ENCODE measurements at places on chromosomes 2 and 18.

DNA sequence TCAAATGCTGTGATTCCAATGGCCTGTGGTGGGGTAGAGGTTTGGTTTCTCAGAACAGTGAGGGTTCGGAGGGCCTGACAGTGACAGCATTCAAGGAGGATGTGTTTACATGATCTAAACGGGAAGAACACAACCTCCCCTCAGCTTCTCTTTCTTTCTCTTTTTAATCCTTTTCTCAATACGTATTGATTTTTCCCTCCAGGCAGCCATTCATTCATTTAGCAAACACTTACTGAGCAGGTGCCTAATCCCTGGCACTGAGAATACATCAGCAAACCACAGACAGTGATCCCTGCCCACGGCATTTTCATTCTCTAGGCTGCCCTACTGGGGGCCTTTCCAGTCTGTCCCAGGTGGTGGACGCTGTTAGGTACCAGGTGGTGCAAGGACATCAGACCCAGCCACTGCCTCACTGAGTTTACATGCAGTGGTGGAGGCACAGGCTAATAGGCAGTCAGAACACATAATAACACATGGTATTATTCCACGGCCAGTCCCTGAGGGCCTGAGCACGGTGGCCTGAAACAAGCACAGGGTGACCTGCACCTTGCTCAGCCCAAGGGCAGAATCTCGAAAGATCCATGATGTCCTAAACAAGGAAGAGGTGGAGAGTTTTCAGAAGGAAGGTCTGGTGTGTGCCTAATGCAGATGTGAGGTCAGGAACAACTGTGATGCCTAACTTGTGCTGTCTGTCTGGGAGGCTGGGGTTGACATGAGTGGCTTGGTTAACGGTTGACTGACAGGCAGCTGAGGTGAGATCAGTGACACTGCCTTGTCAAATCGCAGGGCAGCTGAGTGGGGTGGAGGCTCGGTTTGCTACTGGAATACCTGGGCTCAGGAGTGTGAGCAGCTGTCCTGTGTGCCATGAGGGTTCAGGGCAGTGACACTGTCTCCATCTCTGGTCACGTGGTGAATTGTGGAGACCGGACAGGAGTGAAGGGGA is 785.5 kb upstream of the HS6ST1 start:
- DNase-seq, result no peak

- DNase-seq, result no peak
Measured at GRCh38 chr2:1936427-1936980, 192.2 kb upstream of the PXDN start.

DNA sequence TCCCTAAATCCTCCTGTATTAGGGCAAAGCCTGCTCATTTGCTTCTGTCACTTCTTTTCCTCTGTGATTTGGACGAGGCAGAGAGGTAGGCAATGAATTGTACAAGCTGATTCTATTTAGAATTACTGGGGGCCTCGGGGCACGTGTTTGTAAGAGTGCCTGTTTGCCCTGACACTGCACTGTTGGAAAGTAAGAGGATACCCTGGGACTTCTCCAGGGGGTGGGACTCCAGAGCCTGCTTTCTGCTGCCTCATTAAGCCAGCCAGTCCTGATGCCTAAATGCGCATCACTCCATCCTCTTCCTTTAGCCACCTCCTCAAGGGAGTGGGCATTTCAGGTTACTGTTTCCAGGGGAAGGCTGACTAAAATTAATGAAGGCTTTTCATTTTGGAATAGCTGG is 134.3 kb downstream of the TDRD15 start:
- DNase-seq, result no peak

DNA sequence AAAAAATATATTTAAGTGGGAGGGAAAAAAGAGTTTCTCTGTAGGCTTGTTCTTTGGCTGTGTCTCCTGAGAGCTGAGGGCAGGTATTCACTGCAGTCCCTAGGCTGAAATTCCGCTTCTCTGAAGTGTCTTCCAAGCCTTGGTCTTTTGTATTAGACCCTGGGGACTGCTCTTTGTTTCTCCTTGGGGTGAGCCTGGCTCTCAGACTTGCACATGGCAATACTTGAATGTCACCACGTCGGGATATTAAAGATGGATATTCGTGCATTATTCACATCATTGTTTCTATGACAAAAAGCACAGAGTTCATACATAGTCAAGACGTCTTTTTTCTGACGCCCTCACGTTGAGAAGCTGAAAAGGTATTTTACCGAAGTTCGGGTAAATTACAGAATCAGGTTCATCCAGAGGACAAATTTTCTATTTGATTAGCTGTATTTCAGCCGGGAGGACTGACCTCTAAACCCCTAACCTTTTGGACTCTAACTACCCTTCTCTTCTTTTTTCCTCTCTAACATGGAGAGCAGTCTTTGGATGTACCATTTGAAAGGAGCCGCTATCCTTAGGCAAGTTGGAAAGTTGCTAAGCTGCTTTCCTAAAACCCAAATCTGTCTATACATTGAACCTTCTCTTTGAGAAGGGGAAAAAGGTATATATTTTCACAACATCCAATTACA is 2.4 kb upstream of the HOXD3 start:
- DNase-seq, result no peak

GRCh38 chr2:41723526-41723925 is 324.3 kb upstream of the PKDCC start:
- no peak for DNase-seq

GRCh38 chr18:66316701-66317100 is 287.2 kb downstream of the CDH19 start:
- peak; percentile 50 for DNase-seq

GRCh38 chr2:181458871-181459270 is 1.7 kb downstream of the ITGA4 start:
- DNase-seq, result no peak

- no peak for DNase-seq
Measured at GRCh38 chr18:77151772-77152520, 19.4 kb upstream of the MBP start.

DNA sequence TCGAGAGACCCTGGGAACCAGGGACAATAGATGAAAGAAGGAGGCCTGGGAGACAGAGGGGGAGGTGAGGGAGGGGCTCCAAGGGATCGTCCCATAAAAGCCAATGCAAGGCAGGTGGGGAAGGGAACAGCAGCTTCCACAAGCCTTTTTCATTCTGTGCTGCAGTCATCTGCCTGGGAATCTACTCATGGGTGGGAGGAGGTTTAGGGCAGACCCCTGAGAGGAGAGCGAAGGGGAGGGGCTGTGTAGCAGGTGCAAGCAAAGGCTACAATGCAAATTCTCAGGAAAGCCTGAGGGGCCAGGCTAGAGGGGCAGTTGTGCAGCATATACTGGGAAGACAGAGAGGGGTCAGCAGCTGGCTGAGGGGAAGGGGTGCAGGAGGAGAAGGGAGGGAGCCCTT is 135.4 kb downstream of the SETBP1 start:
- DNase-seq, result no peak

DNA sequence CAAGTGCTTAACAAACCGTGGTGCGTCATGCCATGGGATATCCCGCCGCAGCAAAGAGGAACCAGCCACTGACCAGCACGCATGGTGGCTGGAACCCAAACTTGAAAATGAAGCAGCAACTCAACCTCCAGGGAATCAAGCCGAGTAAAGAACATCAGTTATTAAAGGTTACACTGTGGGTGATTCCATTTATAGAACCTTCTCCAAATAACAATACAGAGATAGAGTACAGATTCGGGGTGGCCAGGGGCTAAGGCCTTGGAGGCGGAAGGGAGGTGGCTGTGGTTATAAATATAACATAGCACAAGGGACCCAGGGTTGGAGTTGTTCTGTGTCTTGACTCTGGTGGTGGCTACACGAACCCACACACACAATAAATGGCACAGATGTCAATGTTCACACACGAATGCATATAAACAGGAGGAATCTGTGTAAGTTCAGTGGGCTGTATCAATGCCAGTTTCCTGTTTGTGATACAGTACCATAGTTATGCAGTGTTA is 123.1 kb downstream of the EIPR1 start:
- DNase-seq, result no peak

- no peak for DNase-seq
Measured at GRCh38 chr2:235958221-235958930, 209.8 kb downstream of the GBX2 start.

DNA sequence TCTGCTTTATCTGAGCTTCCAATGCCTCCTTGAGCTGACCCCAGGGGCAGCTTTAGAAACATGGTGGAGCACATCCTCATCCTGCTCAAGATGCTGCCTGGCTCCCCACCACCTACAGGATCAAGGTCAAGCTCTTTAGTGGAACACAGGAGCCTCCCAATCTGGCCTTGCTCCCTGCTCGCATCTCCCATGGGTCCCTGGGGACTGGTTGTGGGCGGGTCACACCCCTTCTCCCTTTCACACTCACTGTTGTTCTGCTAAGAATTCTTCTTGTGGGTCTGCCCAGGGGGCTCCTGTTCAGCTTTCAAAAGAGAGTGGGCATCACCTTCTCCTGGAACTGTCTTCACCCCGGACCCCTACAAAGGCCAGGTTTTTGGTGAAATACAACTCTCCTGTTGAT is 8.4 kb upstream of the NT5DC4 start:
- DNase-seq, result no peak

DNA sequence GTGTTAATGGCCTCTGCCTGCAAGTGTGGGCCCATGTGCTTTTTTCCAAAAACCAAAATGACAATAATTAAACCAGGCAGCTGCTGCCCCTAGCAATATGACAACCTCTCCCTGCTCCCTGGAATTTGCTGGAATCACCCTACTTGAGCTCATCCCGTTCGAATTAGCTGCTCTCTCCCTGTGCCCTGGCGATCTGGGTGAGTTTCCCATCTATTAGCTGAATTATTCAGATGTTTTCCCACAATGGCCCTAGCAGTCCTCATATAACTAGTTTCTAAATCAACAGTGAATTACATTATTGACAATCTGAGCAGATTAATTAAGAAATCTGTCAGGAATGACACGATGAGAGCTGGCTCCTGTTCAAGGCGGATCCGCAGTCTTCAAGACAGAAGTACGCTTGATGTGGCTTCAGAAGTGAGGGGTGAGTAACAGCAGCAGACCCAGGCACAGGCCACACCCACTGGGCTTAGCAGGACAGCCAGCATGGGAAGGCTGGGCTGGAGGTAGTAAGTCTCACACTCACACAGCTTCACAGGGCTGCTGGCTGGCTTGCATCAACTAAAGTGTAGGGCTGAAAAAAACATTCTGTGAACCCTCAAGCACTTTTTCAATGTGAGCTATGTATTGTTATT is 366.2 kb upstream of the ID2 start:
- DNase-seq, result peak; percentile 21

DNA sequence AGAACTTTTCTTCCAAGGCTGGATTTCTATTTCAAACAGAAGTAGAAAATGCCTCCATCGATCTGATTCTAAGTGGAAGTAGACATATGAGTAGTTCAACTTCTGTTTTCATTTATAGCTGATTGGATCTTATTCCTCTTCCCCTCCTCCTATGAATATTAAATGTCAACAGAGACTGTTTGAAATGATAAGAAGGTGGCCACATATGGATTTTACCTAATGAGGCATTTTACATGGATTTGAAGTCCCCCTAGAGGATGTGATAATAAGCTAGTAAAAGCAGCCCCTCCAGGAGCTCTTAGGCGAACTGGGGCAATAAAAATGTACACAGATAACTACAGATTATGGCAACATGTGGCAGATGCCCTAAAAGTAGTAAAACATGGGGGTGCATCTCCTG is 71.0 kb downstream of the UPP2 start:
- DNase-seq, result no peak

DNA sequence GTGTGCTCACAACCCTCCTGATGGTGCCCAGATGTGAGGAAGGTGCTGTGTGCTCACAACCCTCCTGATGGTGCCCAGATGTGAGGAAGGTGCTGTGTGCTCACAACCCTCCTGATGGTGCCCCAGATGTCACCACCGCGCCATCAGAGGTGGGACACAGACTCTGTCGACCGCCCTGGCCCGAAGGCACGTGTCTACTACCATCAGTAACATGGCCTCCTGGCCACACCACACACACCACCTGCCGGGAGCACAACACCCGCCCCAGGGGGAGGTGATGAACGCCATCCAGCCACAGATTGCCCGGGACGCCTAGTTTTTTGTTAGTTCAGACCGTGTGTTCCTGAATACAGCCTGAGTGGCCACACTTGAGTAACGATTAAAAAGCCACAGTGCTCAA is 24.5 kb downstream of the HDAC4 start:
- no peak for DNase-seq

DNA sequence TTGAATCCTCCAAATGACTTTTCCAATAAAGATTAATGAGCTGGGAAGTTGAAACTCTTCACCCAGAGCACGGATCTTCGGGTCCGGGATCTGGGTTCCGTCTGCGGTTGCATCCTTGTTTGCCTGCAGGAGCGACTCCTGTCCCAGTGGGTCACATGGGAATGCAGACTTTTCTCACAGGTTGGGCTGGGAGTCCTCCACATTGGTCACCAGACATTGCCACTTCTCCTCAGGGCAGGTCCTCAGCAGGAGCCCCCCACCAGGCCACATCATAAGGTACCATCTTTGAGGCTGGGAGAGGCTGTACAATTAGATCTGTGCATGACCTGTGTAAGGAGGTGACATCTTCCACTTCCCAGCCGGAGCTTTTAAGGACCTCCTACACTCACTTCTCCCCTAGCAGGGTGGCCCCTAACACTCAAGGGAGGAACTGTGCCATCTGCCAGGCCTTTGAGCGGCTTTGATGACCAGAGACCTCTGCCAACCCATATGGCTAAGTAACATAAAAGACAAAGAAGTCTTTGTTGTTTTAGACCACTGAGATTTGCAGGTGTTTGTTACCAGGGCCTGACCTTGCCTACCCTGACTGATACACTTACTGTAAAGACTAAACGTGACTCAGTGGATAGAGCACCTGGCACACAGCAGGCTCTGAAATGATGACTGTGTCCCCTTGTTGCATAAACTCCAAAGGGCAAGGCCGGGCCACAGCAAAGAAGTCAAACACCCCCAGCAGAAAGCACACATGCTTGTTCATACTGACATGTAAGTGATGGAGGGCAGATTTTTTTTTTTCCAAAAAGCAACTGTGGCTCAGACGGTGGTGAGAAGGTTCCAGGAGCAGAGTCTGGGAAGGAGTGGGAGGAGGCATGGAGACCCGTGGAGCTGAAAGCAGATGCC is 7.9 kb upstream of the TEX51 start:
- DNase-seq, result no peak

- no peak for DNase-seq
Measured at GRCh38 chr2:199455545-199456382, 2.0 kb downstream of the SATB2 start.

GRCh38 chr2:162678551-162678950 is 160.0 kb downstream of the KCNH7 start:
- DNase-seq, result no peak

DNA sequence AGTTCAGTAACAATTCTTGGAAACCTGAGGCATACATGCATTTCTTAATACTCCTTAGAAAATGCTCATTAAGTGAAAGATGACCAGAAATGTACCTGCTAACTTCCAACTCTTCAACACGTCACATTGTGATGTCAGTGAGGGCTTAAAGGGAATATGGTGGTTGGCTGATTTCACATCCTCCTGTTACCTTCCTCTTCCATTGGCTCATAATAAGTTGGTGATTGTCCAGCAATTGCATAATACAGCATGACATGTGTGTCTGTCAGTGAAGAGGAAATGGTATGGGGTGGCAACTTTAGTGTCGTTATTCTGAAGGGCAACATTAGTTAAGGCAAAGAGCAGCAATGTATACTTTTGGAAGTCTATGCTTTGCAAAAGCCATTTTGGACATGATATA is 26.0 kb downstream of the PLEK start:
- no peak for DNase-seq
